ENCODE measurements at places on chromosomes 16 and 17.
A peak's percentile ranks its signal among the peaks of the same experiment; 100 is the strongest.

DNA sequence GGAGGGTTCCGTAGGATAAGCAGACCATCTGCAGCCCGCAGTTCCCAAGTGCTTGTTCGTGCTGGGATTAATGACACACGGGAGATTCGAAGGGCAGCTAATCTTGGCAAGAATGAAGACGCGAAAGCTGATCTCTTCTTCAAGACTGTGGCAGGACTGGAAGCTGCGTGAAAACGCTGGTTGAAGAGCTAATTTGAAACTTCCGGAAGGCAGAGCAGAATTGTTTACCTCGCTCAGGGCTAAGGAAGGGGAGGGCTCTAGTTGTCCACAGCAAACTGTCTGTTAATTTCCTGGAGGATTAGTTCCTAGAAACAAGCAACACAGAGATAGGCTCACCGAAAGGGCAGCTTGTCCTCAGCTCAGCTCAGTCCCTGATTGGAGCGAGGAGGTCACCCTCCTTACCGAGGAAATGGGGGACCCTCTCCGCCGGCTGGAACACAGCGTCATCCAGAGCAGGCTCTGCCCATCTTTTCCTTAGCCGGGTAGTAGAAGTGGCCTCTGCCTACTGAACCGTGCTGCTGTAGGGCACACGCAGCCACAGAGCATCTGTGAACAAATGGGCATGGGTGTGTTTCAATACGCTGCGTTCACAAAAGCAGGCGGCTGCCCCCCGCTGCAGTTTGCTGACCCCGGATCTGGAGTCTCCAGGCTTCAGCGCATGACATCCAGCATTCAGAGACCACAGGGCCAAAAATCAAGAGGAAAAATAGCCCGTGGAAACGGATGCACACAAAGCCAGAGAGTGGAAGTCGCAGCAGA lies 16.7 kb upstream of the BAIAP2 start:
- no peak for DNase-seq

GRCh38 chr16:76386784-76387183 lies 109.6 kb downstream of the CNTNAP4 start:
- DNase-seq = no peak

- DNase-seq = no peak
Observed at GRCh38 chr16:88691924-88692560, 5.7 kb upstream of the SNAI3 start.

GRCh38 chr16:22427556-22427955 lies 53.1 kb upstream of the CDR2 start:
- no peak for DNase-seq

DNA sequence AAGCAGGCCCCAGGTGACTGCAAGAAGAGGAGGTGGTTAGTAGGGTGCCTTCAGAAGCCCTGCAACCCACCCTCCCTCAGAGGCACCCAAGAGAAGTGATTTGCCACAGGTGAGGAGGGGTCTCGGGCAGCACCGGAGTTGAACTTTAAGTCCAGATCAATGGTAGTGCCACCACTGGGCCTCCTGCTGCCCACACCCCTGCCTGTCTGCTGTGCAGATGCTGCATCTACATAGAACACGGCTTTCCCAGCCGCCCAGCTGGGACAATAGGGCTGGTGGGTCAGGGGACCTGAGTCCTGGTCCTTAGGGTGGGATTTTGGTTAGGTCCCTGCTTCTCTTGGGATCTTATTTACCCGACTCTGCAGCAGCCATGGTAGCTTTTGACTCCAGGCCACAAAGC lies 17.6 kb upstream of the FAM83G start:
- no peak for DNase-seq

GRCh38 chr16:5032748-5033167 lies 977 bp downstream of the NAGPA start:
- no peak for DNase-seq

- DNase-seq = no peak
Observed at GRCh38 chr16:10983159-10983558, 38.8 kb downstream of the CLEC16A start.

GRCh38 chr17:14451729-14452191 lies 150.9 kb downstream of the HS3ST3B1 start:
- no peak for DNase-seq

GRCh38 chr16:20673882-20674683 lies 23.4 kb downstream of the ACSM1 start:
- DNase-seq = no peak

DNA sequence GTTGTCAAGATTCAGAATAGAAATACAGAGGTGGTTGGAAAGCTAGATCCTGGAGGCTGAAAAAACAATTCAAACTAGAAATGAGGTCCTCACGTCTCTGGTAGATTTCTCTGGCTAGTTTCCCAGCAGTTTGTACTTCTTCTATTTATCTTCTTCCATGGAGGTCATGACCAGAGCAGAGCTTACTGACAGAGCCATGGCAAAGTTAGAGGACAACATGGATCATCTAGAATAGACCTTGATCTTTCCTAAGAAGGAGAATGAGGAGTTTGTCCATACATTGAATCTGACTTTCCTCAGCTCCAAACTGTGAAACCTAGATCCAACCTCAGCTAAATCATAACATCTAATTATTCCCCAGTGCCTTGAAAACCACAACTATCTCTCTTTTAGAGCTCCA lies 900.8 kb upstream of the GOT2 start:
- DNase-seq = no peak

GRCh38 chr17:79657861-79658810 lies 47.3 kb upstream of the RBFOX3 start:
- DNase-seq = no peak

GRCh38 chr16:7964744-7965143 lies 625.6 kb downstream of the TMEM114 start:
- DNase-seq = no peak

- peak; percentile 40 for DNase-seq
Observed at GRCh38 chr17:67245694-67246402, 852 bp upstream of the HELZ start.

GRCh38 chr17:78224231-78225087 lies 7.0 kb upstream of the TMEM235 start:
- DNase-seq = no peak

GRCh38 chr16:87034317-87034716 lies 282.9 kb downstream of the C16orf95 start:
- no peak for DNase-seq

GRCh38 chr16:86231321-86231995 lies 278.9 kb upstream of the FOXF1 start:
- no peak for DNase-seq

DNA sequence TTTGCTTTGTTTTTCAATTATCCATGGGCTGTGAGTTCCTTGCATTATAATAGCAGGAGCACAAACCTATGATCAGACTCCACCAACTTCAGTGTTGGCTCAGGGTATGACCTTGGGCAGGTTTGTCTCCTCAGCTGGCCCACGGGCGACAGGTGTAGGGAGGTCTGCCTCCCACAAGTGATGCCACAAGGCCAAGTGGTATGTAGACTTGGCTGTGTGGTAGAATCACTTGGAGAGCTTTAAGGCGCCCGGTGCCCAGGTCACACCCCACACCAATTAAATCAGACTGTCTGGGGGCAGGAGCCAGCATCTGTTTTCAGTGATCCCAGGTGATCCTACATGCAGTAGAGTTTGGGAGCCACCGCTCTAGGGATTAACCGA lies 153.4 kb downstream of the CLEC16A start:
- no peak for DNase-seq

- no peak for DNase-seq
Observed at GRCh38 chr17:19013806-19014627, 9.5 kb upstream of the FAM83G start.

- DNase-seq = no peak
Observed at GRCh38 chr16:51107742-51108141, 43.3 kb downstream of the SALL1 start.

- DNase-seq = no peak
Observed at GRCh38 chr17:51445946-51446345, 185.6 kb downstream of the UTP18 start.

GRCh38 chr17:83186226-83186625 lies 106.8 kb downstream of the METRNL start:
- no peak for DNase-seq

GRCh38 chr16:27505297-27506236 lies 44.1 kb downstream of the GTF3C1 start:
- DNase-seq = no peak

GRCh38 chr16:78137782-78138616 lies 38.5 kb downstream of the WWOX start:
- no peak for DNase-seq

GRCh38 chr17:78323826-78324390 lies 36.0 kb downstream of the SOCS3 start:
- DNase-seq = no peak

DNA sequence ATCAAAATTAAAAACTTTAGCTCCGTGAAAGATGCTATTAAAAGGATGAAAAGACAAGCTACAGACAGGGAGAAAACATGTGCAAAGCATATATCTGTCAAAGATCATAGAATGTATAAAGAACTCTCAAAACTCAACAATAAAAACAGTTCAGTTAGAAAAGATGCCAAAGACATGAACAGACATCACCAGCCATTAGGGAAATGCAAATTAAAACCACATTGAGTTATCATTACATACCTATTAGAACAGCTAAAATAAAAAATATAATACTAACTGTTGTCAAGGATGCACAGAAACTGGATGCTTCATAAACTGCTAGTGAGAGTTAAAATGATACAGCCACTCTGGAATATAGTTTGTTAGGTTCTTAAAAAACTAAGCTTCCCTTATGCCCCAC lies 58.8 kb downstream of the NFATC3 start:
- DNase-seq = no peak

DNA sequence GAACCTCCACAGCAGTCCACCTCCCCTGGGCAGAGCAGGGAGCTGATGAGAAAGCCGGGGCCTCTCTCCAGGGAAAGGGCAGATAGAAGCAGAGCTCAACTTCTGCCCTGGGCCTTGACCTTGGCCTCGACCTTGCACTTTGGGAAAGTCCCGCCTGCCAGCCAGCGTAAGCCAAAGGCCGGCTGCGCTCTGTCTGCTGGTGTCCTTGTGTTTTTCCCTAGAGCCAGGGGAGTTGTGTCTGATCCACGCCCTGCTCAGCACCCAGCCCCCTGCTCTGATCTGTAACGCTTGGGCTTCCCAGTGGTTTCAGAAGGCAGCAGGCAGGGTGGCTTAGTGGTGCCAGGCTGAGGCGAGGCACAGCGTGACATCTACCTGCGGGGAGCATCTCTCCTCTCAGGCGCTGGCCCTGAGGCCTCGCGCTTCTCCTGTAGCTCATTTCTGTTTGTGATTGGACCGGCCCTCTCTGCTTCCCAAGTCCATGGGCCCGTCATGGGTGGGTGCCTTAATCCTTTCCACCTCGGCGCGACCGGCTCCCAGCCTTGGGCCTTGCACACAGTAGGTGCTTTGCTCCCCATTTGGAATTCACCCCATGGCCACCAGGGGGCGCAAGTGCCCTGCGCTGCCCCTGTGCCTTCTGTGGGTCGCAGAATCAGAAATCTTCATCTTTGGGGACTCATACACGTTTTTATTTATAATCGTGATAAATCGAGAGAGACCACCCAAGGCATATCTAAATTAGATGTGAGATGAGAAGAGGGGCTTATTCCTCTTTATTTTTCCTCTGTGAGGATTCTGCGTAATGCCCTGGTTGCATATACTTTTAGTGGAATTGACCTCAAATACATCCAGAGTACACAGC lies 24.2 kb downstream of the SGSH start:
- peak; percentile 50 for DNase-seq

- no peak for DNase-seq
Observed at GRCh38 chr16:3215601-3216262, 19.2 kb downstream of the ZNF200 start.

GRCh38 chr17:21289175-21289901 lies 4.8 kb downstream of the MAP2K3 start:
- no peak for DNase-seq

DNA sequence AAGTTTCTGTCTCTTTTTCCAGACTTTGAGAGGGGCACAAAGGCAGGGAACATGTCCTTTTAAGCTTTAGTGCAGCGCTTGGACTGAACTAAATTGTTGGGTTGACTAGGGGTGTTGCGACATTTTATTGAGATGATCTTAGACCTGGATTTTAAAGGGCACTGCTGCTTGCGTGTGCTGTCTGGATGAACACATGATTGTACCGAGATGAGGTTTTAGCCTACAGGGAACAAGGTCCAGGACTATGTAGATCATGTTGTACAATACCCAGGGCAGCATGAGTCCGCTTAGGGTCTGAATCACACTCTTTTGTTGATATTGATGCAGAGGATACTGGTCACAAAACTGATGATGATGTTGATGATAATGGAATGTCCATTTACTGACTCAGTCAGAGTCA lies 5.2 kb upstream of the RGS9 start:
- DNase-seq = no peak

DNA sequence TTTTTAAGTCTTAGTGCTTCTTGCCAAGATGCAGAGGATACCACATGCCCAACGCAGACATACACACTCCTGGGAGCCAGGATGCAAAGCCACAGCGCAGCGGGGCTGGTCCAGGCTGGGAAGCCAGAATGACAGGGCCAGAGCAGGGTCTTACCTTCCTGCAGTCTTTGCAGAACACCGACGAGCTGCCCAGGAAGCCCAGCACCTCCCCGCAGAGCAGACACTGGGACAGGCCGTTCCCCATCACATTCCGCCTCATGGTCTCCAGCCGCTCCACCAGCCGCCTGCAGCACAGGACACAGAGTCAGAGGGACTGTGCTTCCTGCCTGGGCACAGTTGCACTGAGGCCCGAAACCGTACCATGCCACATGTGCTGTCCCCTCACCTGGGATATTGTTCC lies 33.3 kb downstream of the RPH3AL start:
- no peak for DNase-seq

DNA sequence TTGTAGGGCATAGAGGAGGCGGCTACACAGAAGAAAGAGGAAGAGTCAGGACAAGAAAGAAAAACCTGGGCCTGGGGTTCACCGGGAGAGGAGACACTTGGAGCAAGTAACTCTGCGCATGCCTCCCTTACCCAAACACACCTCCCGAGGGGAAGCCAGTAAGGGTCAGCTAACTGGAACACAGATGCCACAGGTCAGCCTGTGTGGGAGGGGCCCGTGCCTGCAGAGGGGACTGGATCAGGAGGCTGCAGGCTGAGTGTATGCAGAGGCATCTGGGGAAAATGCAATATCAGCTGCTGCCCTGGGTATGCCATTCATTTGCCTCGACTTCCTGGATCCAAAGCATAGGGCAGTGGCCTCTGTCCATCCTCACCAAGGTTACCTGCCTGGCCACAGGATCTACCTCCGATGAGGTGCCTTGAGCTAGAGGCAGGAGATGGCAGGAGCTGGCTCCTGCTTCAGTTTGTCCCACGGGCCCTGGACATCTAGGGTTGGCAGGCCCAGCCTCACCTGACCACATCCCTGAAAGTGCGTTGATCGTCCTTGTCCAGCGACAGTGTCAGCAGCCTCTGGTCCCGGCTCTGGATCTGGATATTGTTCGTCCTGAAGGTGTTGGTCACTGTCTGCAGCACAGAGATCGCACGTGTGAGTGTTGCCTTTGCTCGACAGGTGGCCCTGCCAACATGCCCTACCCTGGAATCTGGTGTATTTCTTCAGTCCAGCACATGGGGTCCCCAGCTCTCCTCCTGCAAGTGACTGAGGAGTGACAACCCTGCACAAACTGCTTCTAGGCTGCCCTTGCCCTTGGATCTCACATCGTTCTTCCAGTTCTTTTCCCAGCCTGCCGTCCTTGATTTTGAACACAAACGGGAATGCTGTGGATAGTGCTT lies 4.6 kb upstream of the MFSD6L start:
- no peak for DNase-seq

- no peak for DNase-seq
Observed at GRCh38 chr16:75804368-75804767, 78.1 kb upstream of the CPHXL start.

- DNase-seq = peak; percentile 22
Observed at GRCh38 chr16:79598348-79599181, 2.0 kb downstream of the MAF start.

- DNase-seq = no peak
Observed at GRCh38 chr16:5604770-5605169, 507.2 kb upstream of the EEF2KMT start.
